ENCODE measurements at places on chromosomes 11 and 22.
A peak's percentile ranks its signal among the peaks of the same experiment; 100 is the strongest.

GRCh38 chr22:40452730-40453487 is 82.5 kb downstream of the SGSM3 start:
- DNase-seq: no peak

GRCh38 chr11:21561581-21561980 is 631.3 kb upstream of the ANO5 start:
- no peak for DNase-seq

DNA sequence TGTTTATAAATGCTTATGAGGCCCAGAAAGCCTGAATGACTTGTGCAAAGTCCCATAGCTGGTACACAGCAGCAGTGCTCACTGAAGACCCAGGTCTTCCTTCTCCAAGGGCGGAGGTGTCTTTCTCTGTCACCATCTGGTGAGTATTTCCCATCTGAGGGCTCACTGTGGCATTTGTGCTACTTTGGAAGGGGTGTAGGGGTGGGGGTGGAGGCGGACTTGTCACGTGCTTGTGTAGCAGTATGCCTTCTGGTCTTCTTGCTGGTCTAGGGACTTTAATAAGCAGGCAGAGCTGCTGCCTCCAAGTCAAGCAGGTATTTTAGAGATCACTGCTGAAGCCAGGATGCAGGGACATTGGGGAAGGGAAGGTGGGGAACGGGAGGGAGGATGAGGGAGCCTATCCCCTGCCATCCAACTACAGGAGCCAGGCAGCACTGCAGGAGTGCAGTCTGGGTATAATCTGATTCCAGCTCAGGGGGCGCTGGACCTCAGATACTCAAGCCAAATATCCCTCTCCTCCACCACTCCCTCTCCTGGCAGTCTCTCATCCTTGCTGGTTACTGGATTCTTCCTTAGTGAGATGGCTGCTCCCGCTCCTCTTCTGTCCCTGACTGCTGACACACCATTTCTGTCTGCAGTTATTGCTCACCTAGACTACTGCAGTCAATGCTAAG is 3.4 kb downstream of the ABCC8 start:
- DNase-seq: no peak

DNA sequence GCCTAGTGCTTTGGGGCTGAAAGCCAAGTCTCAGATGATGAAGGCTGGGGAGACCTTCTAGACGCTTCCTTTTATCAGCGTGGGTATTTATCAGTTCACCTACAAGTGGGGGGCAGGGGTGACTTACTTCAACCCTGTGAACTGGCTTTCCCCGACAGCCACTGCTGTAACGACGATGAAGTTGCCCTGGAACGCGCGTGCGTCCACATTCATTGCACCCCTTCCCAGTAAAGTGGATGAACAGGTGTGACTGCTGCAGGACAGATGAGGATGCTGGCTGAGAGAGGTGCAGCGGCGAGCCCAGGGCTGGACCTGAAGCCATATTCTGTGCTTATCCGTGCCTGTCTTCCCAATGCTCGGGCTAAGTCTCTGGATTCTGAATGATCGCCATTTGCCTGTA is 1122.3 kb downstream of the TBC1D22A start:
- no peak for DNase-seq

GRCh38 chr11:63443714-63444113 is 47.3 kb downstream of the PLAAT5 start:
- no peak for DNase-seq

GRCh38 chr22:24471570-24471969 is 23.6 kb upstream of the UPB1 start:
- DNase-seq: no peak

GRCh38 chr11:126443120-126443519 is 87.6 kb downstream of the ST3GAL4 start:
- DNase-seq: no peak

DNA sequence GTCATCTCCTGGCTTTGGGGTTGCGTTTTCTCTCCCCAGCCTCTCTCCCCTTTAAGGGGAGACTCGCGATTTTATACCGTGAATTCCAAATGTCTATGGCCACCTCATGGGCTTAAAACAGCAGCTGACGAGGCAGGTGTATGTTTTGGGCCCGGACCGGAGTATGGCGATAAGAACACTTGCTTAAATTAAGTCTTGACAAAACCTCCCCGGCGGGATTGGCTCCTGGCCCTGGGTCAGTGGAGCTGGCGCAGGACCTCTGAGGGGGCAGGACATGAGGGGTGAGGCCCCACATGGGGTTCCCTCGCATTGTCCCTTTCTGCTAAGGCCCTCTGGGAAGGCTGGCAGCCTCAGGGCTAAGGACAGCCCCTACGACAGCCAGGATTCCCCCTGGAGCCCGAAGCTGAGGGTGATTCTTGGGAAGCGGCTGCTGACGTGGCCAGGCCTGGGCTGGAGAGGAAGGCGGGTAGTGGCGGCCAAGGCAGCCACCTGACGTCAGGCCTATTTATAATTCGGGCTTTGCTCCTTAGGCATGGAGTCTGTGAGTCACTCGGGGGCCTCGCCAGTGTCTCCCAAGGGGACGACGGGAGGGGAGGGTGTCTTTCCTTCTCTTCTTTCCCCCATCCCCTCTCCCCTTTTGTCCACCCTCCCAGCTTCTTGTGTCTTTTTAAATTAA is 12.7 kb downstream of the MYO18B start:
- DNase-seq: no peak

GRCh38 chr11:48123254-48123875 is 93.2 kb upstream of the OR4B1 start:
- no peak for DNase-seq

DNA sequence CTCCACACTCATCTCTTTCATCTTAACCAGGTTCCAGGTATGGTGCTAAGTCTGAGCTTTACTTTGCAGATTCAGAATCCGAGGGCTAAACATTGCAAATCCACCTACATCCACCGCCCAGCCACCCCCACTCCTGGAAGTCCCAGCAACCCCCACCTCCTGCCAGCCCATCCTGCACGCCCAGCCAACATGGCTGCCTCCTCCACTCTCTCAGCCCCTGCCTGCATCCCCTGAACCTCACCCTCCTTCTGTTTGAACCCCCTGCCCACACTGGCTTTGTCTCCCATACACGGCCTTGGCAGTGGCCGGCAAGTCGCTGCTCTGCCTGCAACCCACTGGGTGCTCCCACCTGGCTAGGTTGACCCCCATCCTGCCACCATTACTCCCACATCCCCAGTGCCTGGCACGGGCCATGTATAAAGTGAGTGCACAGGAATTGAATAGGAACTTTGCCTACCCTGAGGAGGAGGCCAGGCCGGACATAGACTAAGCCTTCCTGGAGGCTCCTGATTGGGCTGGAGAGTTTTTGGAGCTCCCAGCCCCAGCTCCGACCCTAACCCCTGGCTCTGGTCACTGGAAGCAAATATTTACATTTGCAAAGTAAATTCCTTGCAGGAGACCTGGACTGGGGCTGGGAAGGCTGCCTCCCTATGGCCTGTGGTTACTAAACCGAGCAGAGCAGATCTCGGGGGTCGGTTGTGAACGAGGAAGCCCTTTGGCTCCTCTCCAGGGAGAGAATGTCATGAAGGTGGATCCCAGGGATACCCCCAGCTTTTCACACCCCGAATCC is 14.4 kb downstream of the EMID1 start:
- DNase-seq: no peak

DNA sequence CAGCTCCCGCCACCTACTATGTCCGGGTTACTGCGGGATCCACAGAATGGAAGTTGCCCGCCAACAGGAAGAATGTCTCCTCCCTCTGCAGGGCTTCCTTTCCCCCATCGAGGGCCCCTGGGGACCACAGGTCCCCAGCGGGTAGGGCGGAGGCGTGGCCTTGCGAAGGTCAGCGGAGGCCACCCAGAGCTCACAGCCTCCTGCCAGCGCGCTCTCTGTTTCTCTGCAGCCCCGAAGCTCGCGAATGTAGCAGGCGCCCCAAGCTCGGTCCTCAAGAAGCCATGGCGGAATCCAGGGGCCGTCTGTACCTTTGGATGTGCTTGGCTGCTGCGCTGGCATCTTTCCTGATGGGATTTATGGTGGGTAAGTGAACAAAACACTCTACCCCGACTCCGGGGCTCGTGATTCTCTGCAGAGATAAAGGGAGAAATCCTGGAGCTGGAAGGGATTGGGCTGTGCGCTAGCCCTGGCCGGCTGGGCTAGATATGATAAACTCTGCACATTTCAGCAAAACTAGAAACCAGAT is at the start of gene NAALAD2:
TSS of gene NAALAD2 (plus strand) at position 186 of the 526 bp plus-strand sequence. CDS start at position 282, 96 bp downstream.
- DNase-seq: no peak

- no peak for DNase-seq
Observed at GRCh38 chr11:96827164-96827563, 437.4 kb downstream of the JRKL start.

- DNase-seq: peak; percentile 73
Observed at GRCh38 chr22:36776722-36777121, 803 bp upstream of the IFT27 start.

DNA sequence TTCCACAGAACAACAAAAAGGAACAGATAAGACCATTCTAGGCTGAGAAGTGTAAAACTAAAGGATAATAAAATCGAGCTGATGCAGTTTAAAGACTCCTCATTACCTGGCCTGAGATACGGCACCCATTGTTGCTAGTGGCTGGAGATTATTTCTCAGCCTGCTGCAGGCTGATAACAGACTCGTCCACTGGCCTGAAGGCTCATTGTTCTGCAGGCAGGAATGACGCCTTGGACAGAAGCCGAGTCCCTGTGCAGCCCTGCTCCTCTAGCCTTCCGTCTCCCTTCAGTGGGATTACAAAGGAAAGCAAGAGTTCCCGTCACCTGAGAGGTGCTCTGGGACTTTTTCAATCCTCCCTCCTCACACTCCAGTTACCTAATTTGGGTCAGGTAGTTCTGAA is 1065.3 kb downstream of the OPCML start:
- no peak for DNase-seq

DNA sequence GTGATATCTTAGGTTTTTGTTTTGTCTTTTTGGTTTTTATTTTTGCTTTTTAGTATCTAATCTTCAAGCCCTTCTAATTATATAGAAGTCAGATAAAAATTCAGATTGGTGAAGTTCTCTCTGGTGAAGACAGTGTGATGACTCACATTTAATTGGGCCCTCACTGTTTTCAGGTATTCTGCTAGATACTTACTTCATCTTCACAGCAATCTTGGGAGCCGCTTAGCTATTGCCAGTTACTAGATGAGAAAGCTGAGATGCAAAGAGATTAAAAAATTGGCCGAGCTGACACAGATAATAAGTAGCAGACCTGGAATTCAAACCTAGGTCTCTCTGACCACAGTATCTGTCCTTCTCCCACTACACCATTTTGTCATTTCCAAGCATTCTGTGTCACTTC is 75.0 kb downstream of the PPP2R1B start:
- DNase-seq: no peak

DNA sequence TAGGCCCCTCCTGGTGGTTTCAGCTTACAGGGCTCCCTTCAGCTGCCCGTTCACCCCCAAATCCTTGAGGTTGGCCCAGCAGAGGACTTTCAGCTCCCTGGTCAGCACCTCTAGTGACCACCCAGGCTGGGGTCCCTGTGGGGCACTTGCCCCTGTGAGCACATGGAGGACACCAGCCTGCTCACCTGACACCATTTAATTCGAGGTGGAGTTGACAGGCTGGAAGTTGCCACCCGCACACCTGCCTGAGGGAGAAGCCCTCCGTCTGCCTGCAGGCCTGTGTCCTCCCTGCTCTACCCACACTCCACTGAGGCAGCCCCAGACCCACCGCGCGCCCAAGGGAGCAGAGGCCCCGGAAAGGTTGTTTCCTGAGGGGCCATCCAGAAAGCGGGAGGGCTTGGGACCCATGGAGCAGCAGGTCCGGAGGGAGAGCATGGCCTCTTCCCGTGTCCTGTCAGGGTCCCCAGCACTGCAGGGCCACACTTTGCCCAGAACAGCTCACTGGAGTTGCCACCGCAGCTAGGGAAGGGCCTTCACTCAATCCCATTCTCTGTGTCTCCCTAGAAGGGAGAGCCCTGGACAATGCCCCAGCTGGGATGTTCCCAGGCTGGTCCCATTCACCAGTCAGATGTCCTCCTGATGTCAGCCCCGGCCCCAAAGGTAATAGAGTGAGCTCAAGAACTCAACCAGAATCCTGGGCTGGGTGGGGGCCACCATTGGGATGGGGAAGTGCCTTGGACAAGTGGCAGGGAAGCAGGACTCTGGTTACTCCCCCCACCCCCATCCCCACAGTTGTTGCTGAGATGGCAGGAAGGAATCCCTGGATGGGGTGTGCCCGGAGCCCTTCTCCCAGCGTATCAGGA is 82.4 kb downstream of the MED15 start:
- no peak for DNase-seq

DNA sequence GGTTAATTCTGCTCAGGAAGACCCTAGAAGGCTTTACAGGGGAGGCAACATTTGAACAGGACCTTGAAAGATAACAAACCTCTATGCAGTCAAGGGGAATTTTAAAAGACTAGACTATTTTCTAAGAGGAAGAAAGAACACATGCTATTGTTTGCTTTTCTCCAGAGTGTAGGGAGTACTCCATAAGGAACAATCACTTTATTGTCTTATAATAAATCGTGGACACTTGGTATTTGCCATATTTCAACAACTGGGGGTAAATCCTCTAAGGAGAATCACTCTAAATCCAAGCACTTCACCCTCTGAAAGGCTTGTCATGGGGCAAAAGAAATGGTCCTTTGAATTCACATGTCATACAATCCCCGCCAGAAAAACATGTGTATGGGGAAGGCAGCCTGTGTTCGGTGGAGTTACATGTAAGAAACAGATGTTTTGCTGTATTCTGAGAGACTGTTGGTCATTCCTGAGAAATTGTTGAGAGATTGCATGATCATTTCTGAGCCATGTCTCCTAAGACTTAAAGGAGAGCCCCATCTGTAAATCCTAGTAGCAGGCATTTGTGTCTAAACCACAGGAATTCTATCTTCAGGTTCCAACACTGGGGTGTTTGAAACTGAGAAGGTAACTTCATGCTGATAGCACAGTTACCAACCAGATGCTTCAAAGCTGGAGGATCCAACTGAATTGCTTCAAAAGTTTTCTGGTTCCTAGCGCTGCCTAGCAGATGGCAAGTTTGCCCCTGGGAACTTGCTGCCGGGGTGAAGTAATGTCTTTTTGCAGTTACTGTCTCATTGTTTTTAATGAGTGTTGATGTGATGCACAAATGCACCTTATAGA is 66.8 kb downstream of the FZD4 start:
- DNase-seq: no peak

- no peak for DNase-seq
Observed at GRCh38 chr11:62882788-62883501, 2.2 kb downstream of the SLC3A2 start.

GRCh38 chr22:30742291-30743256 is 47.9 kb downstream of the OSBP2 start:
- no peak for DNase-seq

- no peak for DNase-seq
Observed at GRCh38 chr11:68128682-68129327, 7.6 kb upstream of the CHKA start.

- no peak for DNase-seq
Observed at GRCh38 chr11:83722392-83723119, 436.4 kb upstream of the CCDC90B start.

DNA sequence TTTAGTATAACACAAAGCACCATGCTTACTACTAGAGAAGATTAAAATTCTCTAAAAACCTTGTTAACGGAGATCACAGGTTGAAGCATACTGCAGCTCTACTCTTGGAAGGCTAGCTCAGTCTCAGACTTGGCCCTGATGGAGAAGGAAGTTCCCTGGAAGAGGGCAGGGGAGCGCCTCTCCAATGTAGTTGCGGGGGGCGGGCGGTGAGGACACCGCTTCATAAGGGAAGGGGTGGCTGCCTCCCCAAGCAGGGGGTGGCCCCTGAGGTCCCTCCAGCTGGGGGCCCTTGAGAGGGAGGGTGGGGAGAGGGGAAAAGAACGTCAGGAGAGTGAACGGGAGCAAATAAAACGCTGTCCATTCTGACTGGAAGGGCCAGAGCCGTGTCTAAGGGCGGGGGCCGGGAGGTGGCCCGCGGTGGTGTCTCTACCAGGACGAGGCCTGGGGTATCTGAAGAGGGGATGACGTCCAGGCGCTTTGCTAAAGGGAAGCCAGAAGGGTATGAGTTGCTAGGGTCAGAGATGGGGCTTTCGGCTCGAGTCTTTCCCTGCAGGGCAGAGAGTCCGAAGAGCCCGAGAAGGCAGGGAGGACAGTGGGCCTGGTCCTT is 553 bp upstream of the USP47 start:
- no peak for DNase-seq
